Activated T-cell treated with anti-CD3 and anti-CD28 coated beads, Interleukin-2, amount 50 U/mL, for 48 hours (primary cell): ENCODE measurements at places on chromosomes 12 and 14.

- DNase-seq, result no peak
Measured at GRCh38 chr12:88993651-88994050, 358.6 kb downstream of the DUSP6 start.

- no peak for DNase-seq
Measured at GRCh38 chr14:64391113-64391725, 3.1 kb downstream of the MTHFD1 start.

- no peak for DNase-seq
Measured at GRCh38 chr12:112977139-112977538, 1.2 kb upstream of the OAS2 start.

GRCh38 chr14:105146976-105147635 lies 21.5 kb downstream of the JAG2 start:
- no peak for DNase-seq

DNA sequence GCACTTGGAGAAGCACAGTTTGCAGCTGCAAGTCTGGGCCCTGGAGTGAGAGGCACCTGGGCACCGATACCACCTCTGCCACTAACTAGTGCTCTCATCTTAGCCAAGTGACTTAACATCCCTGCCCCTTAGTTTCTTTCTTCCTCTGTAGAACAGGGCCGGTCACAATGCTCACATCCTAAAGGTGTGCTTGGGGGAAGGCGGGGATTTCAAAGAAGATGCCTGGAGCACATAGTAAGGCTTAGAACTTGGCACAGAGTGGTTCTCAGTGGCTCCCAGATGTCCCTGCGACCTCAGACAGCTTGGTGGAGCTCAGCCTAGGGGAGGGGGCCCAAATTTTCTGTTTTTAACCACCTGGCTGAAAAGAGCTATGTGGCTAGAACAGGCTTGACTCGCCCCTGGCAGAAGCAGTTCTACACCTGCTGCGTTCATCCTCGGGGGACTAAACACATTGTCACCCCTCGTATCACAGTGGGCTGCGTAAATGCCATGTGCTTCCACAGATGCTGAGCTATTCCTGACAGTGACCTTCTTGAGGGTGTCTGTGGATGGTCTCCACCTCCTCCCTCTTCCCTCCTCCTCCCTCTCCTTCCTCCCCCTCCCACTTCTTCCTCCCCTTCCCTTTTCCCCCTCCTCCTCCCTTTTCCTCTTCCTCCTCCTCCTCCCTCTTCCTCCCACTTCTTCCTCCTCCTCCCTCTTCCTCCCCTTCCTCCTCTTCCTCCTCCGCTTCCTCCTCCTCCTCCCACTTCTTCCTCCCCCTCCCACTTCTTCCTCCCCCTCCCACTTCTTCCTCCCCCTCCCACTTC lies 112.1 kb downstream of the PHETA1 start:
- no peak for DNase-seq

DNA sequence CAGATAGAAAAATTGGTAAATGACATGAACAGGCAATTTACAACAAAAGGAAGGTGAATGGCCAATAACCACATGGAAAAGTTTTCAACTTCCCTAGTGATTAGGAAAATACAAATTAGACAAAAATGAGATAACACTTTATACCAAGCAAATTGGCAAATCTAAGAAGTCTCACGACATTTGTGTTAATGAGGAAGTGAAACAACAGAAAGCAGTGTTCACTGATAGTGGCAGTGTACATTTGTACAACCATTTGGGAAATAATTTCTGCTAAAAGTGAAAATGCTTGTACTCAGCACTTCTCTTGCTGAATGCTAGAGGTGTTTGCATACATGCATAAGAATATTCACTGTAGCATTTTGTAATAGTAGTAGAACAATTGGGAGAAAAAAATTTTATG lies 126.6 kb downstream of the LLPH start:
- no peak for DNase-seq

GRCh38 chr12:109961201-109961600 lies 35.0 kb downstream of the GIT2 start:
- no peak for DNase-seq

DNA sequence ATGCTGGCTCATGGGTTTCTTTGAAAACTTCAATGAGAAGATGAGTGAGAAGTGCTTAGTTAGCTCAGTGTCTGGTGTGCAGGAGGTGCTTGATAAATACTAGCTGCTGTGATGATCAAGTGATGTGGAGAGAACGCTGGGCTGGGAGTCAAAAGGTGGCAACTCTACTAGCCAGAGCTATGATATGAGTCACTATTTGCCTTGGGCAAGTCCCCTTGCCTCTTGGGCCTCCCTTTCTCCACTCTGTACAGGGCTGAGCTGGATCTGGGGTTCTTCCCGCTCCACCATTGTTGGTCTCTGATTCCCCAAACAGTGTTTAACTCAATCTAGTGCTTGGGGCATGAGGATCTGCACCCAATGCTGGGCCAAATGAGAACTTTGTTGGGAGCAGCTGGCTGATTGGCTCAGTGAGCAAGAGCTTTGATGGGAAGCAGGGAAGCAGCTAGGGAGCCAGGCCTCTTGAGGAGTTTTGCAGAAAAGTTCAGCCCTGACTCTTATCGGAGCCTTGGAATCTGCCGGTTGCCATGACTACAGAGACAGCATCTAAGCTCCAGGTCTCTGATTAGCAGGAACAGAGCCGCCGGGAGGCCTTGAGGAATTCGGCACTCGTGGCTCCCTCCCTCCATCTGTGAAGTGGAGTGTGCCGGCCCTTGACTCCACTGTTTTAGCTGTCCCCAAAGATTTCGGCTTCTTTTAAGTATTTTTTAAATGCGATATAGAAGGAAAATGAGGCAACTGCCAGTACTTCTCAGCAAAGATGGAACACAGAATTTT lies 82.1 kb upstream of the HSPB8 start:
- no peak for DNase-seq

DNA sequence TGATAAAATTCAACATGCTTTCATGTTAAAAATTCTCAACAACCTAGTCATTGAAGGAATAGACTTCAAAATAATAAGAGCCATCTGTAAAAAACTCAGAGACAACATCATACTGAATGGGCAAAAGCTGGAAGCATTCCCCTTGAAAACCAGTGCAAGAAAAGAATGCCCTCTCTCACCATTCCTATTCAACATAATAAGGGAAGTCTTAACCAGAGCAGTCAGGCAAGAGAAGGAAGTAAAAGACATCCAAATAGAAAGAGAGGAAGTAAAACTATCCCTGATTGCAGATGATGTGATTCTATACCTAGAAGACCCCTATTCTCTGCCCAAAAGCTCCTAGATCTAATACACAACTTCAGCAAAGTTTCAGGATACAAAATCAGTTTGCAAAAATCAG lies 52.9 kb downstream of the APOBEC1 start:
- DNase-seq, result no peak
